ENCODE measurements at places on chromosomes 6 and 20.

DNA sequence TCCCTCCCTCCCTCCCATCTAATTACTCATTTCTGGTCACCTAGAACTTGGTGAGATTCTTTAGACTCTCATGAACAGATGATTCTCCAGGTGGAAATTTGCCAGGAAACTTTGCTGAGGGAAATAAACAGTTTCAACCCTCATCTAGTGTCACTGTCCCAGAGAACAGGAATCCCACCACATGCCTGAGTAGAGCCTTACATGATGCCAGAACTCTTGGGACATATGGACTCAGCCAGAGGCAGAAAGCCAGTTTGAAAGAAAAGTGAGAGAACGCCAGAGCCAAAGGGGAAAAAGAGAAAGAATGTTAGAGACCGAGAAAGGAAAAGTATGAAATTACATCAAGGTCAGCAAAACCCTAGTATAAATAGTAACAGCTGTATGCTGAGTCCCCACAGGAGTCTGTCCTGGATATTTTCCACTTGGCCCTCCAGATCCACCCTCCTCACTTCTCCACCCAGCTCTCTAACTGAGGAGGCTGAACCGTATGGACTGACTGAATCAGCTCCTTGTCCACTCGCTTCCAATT, 127.5 kb upstream of the COL21A1 start:
- DNase-seq: no peak

- DNase-seq: peak; percentile 61
Observed at GRCh38 chr6:7108964-7109836, 1.4 kb downstream of the RREB1 start.

GRCh38 chr6:33433544-33434191, 13.8 kb downstream of the SYNGAP1 start:
- DNase-seq: no peak

- no peak for DNase-seq
Observed at GRCh38 chr20:57996465-57996864, 232.0 kb downstream of the ANKRD60 start.

- no peak for DNase-seq
Observed at GRCh38 chr6:31081872-31082271, 30.5 kb downstream of the C6orf15 start.

DNA sequence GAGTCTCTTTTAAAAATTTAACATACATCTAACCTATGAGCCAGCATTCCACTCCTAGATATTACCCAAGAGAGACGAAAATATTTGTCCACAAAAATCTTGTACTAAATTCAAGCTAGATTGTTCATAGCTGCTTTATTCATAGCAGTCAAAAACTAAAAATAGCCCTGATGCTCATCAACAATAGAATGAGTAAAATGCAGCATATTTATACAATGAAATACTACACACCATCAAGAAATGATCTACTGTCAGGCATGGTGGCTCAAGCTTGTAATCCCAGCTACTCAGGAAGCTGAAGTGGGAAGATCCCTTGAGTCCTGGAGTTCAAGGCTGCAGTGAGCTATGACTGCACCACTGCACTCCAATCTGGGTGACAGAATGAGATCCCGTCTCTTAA, 22.0 kb upstream of the SRC start:
- DNase-seq: no peak

DNA sequence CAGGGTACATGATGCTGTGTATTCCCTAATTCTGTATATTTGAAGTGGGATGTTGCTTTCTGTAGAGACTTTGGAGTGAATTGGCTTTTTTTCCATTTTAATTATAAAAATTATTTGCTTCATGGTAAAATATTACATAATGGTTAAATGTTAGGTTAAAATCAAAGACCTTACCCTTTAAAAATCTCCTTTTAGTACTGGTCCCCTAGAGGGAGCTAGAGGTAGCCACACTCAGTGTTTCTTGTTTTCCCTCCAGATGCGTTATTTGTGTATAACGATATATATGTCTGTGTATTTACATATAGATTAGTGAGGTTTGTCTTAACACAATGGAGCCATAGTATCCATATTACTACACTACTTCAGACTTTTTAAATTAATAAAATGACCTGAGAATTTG, 146.7 kb downstream of the PLCB4 start:
- no peak for DNase-seq

- DNase-seq: no peak
Observed at GRCh38 chr20:58360936-58361335, 28.1 kb upstream of the VAPB start.

- DNase-seq: no peak
Observed at GRCh38 chr6:3513416-3513815, 56.6 kb upstream of the SLC22A23 start.

DNA sequence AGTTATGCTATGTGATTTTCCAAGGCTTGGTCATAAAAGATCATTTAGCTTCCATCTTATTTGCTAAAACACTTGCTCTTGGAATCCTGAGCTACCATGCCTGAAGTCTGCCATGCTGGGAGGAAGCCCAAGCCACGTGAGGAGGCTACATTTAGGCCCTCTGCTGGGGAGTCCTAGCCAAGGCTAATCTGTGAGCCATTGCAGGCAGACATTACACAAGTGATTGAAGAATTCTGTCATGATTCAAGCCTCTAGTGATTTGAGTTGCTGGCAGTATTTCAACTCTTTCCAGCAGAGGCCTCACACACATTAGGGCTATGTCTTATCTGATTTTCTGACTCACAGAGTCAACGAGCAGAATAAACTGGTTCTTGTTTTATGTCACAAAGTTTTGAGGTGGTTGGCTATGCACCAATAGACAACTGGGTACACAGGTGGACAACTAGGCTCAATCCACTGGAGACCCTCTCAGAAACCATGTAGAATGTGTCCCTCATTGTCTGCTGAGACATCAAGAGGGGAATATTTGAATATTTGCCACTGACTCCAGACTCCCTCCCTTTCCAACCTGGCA, 227.2 kb upstream of the SULF2 start:
- no peak for DNase-seq

GRCh38 chr20:44296011-44296410, 15.0 kb downstream of the FITM2 start:
- DNase-seq: no peak

DNA sequence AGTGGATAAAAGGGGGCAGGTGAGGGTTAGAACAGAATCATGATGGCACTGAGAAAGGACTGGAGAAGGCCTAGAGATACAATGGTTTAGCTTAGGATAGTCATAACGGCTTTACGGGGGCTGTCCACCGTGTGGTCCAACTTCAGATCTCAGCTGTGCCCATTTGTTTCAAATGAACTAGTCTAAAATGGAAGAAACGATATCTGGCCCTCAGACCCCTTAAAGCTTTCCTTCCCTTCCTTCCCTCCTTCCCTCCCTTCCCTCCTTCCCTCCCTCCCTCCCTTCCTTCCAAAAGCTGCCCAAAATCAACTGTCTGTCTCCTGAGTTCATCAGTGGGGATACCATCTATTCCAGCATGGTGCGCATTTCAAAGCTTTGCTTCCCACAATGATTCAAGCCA, 27.9 kb downstream of the TRAM2 start:
- no peak for DNase-seq

GRCh38 chr20:62534526-62535221, 58.9 kb upstream of the GATA5 start:
- DNase-seq: no peak

- no peak for DNase-seq
Observed at GRCh38 chr20:34751453-34751852, 47.3 kb downstream of the TP53INP2 start.

DNA sequence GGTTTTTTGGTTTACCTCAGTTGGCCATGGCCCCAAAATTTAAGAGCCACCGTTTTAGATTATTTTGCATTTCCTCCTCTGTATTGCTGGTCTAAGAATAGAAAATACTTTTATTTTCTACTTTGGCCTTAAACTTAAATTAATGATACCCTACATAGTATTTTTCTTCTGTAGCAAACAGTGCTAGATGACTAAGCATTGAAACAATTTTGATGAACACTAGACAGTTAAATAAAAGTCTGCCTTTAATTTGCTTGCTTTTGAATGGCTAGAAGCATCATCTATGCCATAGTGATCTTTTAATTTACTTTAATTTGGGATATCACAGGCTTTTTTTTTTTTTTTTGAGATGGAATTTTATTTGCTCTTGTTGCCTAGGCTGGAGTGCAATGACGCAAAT, 106.4 kb downstream of the CD109 start:
- no peak for DNase-seq

DNA sequence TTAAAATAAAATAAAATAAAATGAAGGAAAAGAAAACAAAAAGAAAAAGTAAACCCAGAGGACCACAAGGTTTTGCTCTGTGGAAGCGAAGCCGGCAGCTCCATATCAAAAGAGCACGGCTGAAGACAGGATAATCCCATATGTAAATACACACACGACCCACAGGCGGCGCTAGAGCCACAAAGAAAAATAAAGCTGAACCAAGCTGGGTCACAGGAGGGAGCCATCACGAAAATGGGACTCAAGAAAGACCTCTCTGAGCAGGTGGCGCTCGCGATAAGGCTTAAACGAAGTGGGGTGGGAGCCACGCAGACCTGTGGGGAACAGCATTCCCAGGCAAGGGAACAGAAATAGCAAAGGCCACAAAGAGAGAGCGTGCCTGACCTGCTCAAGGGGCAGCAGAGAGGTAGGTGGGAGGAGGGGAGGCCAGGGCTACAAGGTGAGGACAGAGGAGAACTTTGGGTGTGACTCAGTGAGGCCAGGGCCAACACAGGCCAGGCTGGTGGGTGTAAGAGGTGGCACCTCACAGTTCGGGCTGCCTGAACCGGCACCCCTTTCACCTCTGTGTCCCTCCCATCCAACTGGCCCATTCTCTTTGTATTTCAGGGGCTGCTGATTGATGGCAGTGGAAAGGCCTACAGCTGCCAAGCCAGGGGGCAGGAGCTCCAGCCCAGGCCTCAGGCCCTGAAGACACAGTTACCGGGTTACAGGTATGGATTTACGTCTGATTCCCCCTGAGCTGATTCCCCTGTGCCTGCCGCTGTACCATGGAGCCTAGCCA, 26.0 kb downstream of the PTGIS start:
- DNase-seq: peak; percentile 85

GRCh38 chr6:47634210-47635047, 64.0 kb upstream of the ADGRF4 start:
- no peak for DNase-seq

- DNase-seq: no peak
Observed at GRCh38 chr20:58026361-58026760, 202.1 kb downstream of the ANKRD60 start.

GRCh38 chr6:92930171-92930570, 489.2 kb downstream of the EPHA7 start:
- no peak for DNase-seq

DNA sequence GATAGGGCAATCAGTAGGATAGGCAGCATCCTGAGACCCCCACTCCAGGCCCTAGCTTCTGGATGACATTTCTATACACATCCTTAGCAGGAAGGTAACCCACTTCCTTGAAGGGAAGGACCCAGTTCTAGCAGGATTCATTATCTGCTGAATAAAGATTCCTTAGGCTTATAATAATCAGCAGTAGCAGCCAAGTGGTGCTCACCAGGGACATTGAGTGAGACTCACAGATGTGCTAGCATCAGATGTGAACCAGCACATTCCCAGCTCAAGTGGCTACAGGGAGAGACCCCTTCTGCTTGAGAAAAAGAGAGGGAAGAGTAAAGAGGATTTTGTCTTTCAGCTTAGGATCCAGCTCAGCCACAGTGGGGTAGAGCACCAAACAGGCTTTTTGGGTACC, 244.8 kb upstream of the UFL1 start:
- DNase-seq: no peak

DNA sequence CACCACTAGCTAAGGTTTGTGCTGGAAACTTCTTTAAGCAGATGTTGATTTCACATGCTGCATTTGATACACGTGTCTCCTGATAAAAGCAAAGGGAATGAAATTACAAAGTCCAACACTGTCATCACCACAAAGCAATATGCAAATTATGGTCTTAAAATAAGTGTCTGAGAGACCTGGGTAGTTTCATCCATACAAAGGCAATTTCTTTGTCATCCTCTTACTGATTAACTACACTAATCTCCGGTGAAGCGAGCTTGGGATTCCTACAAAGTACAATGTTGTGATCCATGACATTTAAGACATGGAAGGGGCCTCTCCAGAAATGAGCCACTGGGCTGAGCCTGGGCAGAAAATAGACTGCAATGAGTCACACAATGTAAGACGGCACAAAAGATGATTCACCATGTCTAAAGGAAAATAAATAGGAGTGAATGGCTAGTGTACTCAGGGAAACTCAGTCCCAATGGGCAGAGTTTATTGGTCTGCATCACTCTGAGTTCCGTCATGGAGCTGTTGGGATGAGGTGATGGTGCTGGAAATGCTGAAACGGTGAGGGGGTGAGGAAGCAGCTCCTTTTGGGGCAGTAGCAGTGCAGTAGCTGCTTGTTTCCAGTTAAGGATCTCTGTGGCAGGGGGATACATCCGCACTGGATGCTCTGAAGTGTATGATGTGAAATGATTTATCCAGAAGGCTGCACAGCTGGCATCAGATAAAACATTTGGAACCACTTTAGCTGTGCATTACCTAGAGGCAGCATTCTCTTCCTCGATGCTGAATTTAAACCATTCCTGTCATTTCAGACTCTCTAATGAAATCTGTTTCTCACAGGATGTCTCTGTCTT, 103.3 kb downstream of the IBTK start:
- no peak for DNase-seq

DNA sequence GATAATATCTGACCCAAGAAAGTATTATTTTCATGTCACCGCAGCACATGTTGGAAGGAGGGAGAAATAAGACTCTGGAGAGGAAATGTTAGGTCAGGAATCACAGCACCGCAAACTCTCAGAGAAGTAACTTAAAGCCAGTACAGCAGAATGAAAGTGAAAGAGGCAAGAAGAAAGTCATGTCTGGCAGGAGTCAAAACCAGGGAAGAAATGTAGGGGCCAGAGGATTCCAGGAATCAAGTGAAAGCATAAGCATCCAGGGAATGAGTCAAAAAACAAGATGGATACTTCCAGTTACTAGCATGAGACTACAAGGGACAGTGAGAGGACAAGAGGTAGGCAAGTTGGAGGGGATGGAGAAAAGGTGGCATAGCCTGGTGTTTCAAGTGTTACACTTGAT, 80.4 kb downstream of the AK9 start:
- DNase-seq: no peak
